ENCODE measurements at places on chromosomes 5 and 9.

DNA sequence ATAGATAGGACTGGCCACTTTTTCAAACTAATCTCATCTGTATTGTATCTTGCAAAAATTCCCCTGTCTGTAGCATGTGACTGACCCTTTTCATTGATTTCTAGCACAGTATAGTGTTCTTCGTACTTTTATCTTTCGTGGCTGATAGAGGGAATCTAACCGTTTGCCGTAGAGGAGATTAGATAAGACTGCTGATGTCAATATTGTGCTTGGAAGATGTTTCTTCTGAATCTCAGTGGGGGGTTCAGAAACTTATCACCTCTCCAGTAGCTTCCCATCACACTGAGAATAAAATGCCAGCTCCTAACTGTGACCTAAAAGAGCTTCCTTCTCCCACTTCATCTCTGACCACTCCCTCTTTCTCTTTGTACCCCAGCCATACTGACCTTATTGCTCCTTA, 25.4 kb upstream of the ALDOB start:
- DNase-seq, result no peak

DNA sequence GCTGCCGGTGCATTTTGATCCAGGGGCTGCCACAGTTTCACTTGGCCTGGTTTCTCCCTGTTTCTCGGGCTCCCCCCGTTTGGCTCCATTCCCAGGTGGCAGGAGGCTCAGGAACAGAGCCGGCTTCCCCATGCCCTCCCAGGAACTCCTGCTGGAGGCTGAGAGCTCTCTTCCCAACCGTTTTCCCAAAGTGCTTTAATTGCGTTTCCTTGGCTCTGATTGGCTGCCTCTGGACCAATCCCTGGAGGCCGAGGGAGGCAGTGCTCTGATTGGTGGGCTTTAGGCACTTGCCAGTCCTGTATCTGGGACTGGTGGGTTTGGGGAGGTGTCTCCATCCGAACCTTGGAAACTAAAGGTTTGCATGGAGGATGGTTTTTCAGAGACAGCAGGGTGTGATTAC, 4.9 kb downstream of the TSPAN17 start:
- DNase-seq, result no peak

- DNase-seq, result no peak
These were observed 49.3 kb downstream of the NLN start for GRCh38 chr5:65771266-65771665.

DNA sequence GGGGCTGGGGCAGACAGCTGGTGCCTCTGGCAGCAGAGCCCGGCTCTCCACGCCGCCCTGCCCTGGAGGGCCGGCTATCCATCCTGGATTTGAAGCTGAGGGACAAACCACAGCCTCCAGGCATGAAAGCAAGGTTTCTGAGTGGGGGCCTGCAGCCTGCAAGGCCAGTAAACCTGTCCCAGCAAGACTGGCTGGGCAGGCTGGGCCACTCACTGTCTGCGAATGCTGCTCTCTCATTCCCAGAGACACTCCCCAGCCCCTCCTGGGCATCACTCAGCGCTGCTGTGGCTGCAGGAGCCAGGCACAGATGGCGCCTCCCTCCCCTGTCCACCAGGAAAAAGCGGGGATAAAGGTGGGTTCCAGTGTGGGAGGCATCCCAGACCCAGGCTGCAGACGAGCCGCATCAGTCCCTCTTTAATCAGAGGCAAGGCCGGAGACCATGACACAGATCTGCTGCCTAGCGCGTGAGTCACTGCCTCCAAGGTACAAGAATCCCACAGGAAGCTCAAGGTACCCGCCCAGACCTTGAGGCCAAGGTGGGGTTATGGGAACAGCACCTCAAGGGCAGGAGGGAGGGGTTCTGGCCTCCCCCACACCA, 118.0 kb downstream of the VAV2 start:
- no peak for DNase-seq

DNA sequence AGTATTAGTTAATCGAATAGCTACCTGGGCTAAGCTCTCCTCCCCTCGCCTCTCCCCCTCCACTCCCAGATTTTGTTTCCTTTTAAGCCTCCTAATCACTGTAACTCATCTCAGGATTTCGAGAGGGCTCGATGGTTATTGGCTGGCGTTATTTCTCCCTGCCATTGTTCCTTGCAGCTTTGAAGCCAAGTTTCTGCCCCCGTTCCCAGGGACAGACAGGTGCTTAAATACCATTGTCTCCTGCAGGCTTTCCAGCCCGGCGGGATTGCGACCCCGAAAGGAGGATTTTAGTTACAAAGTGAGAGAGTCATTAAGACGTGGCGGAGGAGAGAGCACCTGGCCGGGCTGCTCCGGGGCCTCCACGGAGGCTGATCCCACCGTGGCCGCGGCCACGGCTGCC, 46.2 kb downstream of the ASS1 start:
- no peak for DNase-seq

DNA sequence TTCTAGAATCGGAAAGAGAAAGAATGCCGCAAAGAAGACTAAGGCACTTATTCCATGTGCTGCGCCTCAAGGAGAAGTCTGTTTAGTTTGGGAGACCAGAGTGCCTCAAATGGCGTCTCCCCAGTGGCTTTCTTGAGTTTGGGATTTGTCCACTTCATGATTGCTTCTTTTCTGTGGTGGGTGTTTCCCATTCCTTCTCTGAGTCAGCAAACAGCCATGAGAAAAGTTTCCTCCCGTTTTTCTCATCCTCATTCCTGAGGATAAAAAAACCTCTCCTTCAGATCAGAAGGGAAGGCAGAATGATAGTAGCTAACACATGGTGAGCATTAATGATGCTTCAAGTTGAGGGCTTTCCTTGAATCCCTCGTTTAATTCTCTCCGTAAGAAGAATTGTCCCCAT, 275.9 kb upstream of the WWC1 start:
- DNase-seq, result no peak

DNA sequence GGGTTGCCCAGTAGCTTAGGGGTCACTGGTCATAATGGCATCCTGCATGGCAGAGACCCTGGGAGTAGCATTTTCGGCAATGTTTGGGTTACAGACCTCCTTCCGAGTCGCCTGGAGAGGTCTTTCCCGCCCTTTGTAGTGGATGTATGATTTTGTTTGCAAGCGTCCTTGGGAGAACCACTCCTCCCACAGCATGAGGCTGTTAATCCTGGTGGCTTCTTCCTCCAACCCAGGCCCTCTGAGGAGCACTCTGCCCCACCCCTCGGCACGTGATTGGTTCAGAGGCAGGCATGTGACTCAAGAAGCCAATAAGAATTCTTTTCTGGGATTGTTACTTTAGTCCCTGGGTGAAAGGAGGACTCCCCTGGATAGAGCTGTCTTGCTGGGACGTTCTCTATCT, 30.2 kb upstream of the GRHPR start:
- no peak for DNase-seq

- no peak for DNase-seq
These were observed 19.4 kb downstream of the NR2F1 start for GRCh38 chr5:93602241-93603077.

- DNase-seq, result no peak
These were observed 36.1 kb downstream of the FAM114A2 start for GRCh38 chr5:154002511-154003020.

DNA sequence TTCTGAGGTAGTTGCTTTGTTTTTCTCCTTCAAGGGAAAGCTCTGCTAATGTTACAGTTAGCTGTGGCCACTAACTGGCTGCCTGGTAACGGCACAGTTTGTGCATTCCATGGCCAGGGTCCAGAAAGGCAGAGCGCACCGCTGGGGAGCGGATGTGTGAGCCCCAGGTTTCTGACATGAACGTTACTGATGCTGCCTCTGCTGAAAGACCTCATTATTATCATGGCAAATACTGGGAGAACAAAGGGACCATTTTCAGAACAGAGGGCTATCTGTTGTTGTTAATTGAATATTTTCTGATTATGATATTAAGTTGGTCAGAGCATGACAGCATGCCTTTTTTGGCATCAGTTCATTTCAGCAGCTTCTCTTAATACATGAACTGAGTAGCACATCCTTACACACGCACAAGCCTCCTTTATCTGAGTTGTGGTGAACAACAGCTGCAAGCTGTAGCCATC, 134.1 kb downstream of the NUDT12 start:
- DNase-seq, result no peak

DNA sequence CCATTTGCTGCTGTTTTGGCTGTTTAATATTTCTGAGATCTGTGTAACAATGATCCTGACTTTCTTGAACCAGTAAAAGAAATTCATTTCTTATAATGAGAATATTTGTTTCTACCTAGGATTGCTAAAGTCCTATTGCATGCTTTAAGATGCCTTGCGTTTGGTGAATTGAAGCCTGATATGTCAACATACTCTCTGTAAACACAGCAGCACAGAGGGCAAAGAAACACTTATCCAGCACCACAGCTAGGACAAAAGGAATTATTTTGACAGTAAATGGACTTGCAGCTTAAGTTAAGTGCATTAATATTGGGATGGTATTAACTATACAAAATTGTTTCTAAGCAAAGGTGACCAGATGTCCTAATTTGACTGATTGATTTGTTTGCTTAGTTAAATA, 2031.2 kb upstream of the CDH6 start:
- DNase-seq, result no peak

DNA sequence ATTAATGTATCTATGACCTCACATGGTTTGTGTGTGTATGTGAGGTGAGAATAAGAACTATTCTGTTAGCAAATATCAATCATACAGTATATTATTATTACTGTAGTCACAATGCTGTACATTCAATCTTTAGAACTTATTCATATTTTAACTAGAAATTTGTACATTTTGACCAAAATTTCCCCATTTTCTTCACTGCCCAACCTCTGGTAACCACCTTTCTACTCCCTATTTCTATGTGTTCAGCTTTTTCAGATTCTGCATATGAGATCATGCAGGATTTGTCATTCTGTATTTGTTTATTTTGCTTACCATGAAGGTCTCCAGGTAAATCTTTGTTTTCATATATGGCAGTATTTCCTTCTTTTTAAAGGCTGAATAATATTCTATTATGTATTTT, 607.9 kb downstream of the SLCO4C1 start:
- DNase-seq, result no peak
